ENCODE measurements at places on chromosomes 11 and 22.

DNA sequence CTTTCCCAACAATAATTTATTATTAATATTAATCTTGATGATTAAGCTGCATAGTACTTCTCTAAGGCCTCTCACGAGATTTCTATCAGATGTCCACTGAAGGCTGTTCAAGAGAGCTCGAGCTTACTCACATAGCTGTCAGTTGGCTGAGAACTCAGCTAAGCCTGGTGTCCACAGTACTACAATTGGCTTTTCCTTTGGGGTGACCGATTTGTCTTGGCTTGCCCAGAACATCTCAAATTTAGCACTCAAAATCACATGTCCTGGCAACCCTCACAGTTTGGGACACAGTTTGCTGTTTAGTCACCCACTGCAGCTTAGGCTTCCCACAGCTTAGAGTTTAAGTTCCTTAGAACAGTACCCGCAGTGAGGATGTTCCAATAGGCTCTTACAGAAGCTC lies 96.5 kb downstream of the LUZP2 start:
- no peak for DNase-seq

DNA sequence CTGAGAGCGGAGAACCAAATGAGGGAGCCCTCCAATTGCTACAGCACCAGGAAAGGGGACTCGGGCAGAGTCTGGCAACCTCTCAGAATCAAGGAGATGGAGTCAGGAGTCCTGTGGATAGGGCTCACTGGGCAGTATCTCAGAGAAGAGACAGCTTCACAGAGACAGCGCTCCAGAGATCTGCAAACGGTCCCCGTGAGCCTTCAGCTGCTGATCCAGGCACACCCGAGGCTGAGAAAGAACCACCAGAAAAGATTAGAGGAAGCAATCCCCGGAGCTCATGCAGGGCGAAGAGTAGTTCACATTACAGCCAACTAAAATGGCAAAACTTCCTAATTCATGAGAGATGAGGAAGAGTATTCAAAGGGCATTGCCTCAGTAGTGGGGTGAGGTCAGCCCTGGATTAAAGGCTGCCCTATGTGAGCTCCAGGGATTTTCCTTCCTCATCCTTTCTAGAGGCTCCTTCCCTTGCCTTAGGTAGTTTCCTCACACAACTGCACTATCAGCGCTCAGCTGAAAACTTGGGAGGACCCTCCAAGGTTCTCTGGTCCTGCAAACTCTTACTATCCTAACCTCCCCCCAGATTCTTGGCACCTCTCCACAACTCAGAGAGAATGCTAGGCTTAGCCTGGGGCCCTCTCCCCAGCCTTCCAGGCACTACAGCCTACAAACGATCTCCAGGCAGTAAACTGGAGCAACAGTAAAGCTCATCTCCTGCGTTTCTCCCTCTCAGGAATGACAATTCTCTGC lies 23.7 kb downstream of the SCN4B start:
- DNase-seq = no peak

- DNase-seq = no peak
Measured at GRCh38 chr11:40388097-40388818, 1071.2 kb downstream of the LRRC4C start.

DNA sequence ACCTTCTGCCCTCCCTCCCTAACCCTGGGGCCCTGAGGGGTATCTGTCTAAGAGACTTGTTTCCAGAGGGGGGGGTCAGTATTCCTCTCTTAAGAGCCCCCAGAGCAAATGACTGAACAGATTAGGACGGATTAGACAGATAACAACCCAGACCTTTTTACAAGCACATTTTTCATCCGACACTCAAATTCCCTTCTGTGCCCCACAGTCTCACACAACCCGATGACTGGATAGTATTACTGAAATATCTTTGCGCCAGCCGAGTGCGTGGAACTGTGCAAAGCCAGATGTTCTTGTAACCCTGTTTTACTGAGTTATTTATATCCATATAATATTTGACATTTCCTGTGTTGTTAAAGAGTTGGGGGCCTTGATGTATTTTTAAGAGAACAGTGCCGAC lies 30.9 kb upstream of the FLI1 start:
- DNase-seq = no peak

DNA sequence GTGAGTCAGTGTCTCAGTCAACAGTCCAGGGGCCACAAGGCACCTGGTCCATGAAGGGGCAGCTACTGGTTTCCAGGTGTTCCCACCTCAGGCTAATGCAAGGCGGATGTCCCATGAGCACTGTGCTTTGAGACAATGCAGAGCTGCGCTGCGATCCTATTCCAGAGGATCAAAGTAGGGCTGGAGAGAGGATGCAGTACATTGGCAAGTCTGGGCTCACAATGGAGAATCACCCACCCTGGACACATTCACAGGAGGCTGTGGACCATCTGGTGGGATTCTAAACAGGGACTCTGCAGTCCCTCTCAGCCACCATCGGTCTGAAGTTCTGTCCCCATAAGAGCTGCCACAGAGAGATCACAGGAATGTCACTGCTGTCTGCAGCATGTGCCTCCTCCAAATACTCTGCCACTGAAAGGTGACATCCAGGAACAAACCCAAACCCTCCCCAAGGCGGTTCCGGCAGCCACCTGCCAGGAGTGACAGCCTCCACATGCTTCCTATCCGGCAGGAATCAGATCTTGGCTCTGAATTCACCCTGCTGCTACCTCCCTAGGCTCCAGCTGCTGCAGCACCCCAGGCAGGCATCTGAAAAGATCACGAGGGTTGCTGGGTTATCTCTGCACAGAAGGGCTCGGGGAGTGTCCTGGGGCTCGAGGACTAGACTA lies 45.3 kb upstream of the SERPIND1 start:
- no peak for DNase-seq

DNA sequence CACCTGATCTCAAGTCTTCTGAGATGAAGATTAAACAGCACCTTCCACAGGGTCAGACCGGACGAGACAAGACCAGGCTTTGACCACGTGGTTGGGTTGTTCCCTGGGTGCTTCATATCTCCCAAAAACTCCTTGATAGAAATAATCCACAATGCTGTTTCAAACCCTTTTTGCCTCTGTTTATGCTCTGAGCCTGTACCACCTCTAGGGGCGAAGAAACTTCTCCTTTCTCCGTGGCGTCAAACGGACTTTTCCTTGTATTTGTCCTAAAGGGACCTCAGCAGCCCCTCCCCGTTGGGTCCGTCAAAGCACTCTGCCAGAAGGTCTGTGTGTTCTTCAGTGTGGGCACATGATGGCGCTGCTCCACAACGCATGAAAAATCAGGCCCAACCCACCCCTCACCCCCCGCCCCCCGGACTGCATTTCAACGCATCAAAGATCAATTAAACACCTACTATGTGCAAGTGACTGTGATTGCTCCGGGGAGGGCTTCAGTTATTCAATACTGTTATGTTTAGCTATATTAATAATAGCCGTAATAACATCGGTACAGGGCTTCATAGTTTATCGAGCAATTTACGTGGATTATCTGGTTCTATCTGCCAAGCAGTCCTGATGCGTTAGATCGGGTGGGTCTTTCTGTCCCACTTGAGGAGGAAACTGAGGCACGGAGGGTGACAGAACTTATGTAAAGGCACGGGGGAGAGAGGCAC lies 17.3 kb upstream of the EIF3D start:
- no peak for DNase-seq

- DNase-seq = no peak
Measured at GRCh38 chr11:95132956-95133355, 43.3 kb downstream of the ENDOD1 start.

DNA sequence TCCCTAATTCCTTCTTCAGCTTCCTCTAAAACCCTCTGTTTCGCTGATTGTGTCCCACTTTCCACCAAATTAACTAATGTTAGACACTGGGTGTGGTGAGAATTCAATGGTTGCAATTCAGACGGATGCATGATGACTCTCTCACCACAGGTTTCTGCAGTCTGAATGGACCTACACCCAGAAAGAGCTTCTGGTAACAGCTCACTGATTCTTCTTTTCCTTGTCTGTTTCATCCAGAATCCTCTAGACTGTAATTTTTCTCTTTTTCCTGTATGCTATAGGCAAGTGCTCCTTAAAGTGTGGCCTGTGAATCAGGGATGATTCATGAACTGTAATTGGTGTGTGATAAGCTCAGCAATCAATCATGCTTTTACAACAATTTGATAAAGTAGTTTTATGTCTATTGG lies 18.1 kb downstream of the MMP10 start:
- no peak for DNase-seq

DNA sequence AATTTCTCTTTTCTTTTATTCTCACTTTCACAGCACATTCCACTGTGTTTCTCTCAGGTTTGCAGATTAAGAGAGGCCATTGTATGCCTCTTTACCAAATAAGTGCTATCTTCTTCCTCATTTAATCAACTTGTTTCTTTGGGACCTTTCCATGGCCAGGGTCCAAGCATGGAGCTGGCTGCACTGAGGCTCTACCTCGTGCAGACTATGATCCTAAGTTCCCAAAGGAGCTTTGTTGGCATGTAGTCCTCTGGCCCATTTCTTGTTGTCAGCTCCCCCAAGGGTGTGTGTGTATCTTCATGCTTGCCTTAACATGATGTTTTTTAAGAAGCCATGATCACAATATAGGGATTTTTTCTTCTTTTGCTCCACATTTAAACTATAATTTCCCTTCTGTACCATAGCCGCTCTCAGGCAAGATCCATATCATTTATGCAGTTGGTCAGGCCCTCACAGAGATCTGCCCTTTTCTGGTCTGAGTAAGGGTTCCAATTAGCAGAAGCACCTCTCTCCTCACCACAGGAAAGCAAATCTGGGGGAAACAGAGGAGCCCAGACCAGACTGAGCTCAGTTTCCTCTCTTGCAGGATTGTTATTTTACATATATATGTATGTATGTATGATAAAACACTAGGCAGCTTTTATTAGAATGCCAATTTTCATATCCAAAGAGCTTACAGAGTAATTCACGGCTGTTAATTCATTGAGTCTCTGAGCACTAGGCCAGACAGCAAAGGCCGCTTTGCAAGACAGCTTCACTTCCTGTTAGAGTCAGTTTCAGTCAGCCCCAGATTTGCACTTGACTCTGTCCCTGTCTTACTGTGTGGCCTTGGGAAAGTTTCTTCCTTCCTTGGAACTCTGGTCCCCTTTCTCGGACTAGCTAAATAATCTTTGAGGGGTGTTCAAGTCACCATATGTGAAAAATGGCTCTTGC lies 34.3 kb downstream of the CYB5R2 start:
- DNase-seq = no peak
